Neural progenitor cell (in vitro differentiated cells): ENCODE measurements at places on chromosomes 12 and 14.
A peak's percentile ranks its signal among the peaks of the same experiment; 100 is the strongest.

- DNase-seq: no peak
Measured at GRCh38 chr14:104200106-104200505, 61.7 kb downstream of the KIF26A start.

DNA sequence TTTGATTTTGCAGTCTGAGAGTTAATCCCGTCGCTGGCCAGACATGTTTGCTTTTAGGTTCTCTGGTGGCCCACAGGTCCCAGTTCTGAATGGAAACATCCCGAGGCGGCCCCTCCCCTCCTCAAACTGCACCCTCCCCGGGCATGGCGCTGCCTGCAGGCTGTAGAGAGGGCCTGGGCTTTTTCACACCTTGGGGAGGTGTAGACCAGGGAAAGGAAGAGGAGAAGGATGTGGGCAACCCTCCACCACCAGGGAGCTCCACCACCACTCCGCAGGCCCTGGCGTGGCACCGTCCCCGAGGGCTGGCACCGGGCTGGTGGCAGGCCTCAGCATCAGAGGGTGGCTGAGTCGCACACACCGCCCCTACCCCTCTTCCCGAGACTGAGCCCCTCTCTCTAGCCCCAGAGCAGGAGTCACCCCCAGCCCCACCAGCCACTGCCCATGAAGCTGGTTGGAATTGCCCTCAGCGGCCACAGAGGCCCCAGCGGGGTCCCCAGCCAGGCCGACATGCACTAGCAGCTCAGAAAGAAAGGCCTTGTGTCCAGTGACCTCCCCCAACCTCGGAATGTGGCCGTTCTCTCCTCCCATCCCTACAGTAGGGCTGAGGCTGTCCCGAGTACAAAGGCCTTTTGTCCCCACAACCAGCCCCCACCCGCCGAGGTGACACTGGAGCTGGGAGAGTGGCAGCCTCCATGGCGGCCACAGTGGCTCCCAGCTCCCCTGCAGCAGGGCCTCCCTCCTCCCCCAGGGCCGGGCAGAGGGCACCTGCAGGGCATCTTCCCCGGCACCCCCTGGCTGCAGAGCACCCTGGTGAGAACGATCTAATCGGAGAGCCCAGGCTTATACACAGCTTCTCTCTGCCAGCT, 23.5 kb upstream of the INF2 start:
- DNase-seq: peak; percentile 95

GRCh38 chr12:66944365-66944764, 265.5 kb upstream of the GRIP1 start:
- no peak for DNase-seq

- no peak for DNase-seq
Measured at GRCh38 chr14:23101213-23101970, 3.4 kb downstream of the CIROP start.

GRCh38 chr14:66228267-66228970, 257.8 kb upstream of the CCDC196 start:
- DNase-seq: no peak

GRCh38 chr12:14957551-14958168, 3.7 kb downstream of the ARHGDIB start:
- no peak for DNase-seq

DNA sequence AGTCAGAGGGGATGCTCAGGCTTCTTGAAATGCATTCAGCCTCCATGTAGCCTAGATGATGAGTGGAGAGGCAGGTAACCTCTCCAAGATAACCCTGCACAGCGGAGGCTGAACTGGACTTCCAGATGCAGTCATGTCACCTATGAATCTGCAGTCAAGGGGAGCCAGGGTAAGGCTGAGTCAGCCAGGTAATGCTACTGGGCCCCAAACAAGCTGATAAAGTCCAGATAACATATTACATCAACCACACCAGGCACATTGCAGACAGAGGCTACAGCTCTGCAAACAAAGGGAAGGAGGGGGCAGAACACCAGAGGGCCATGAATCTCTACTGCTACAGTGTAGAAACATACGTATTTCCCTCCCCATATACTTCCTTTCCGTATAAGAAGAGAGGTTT, 14.0 kb downstream of the RNASE9 start:
- no peak for DNase-seq

GRCh38 chr14:93263416-93263815, 56.4 kb downstream of the UBR7 start:
- no peak for DNase-seq

DNA sequence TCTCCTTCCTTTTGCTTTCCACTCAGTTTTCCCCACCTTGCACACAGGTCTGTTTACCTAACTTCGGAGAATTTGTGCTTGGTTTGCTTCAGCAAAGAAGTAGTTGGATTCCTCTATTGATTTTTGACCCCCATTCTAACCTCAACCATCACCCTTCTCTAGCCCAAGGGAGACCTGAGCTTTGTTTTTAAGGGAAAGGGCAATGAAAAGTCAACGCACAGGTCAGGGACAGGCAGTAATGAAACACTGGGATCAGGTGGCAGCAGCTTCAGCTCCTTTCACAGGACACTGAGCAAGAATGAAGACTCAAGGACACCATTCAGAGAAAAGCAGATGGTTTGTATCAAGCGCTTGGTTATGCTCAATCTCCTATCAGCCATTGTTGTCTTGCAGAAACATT, 46.9 kb upstream of the KRR1 start:
- peak; percentile 2 for DNase-seq

- DNase-seq: no peak
Measured at GRCh38 chr12:80756875-80757274, 40.2 kb downstream of the MYF5 start.

- DNase-seq: peak; percentile 80
Measured at GRCh38 chr14:58151133-58152013, 640 bp downstream of the ARMH4 start.

DNA sequence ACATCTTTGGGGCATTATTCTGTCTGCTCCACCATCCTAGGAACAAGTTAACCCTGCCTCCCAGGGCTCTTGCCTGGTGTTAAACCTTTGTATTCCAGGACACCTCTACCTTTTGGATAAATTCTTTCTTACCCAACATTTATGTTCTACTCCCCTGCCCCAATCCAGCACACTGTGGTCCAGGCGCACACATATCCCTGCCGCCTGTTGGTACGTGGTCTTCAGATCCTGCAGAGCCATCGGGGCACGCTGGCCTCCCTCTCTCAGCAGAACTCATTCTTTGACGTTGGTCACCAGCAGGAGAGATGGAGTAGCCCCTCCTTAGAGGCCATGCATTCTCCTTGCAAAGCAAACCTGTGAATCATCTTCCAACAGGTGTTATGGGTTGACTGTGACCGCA, 5.1 kb upstream of the TMEM179 start:
- no peak for DNase-seq

- no peak for DNase-seq
Measured at GRCh38 chr12:2049604-2050540, 2.9 kb upstream of the CACNA1C start.

DNA sequence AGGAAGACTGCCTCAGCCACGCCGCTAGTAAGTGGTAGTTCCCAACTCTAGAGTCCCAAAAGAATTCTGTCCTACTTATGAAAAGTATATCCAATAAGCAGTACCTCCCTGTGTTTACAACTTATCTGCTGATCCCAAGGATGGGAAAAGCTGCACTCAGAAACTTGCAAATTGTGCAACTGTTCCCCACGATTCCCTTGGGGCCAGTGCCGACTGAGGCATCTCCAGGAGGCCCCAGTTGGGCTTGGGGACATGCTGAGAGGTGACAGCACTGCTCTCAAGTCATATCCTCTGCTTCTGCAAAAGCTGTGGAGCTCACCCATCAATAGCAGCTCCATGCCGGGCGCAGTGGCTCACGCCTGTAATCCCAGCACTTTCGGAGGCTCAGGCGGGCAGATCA, 23.7 kb downstream of the SPRING1 start:
- no peak for DNase-seq

GRCh38 chr14:92748259-92749016, at the start of gene LGMN:
TSS of gene LGMN (minus strand) at chr14:92748627. CDS start at chr14:92732786, 15,841 bp downstream.
- DNase-seq: peak; percentile 97

DNA sequence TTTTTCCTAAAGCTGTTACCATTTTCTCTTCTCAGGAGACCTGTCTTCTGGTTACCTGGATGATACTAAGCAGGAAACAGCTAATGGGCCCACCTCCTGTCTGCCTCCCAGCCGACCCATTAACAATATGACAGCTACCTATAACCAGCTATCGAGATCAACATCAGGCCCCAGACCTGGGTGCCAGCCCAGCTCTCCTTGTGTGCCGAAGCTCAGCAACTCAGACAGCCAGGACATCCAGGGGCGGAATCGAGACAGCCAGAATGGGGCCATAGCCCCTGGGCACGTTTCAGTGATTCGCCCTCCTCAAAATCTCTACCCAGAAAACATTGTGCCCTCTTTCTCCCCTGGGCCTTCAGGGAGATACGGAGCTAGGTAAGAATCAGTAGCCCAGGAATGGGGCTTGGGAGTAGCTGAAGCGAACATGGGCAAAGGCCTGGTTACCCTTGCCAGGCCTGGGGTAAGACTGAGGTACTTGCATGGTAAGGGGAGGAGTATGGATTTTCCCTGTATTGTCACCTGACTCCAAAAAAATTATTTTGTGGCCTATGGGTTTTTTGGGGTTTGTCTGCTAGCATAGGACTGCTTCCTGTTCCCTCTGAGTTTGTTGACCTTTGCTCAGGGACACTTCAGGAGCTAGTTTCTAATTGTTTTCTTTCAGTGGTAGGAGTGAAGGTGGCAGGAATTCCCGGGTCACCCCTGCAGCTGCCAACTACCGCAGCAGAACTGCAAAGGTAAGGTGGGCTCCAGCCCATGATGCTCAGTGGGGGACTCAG, 26.6 kb downstream of the TRAFD1 start:
- no peak for DNase-seq

GRCh38 chr12:66066137-66066928, 64.2 kb downstream of the LLPH start:
- DNase-seq: peak; percentile 38

DNA sequence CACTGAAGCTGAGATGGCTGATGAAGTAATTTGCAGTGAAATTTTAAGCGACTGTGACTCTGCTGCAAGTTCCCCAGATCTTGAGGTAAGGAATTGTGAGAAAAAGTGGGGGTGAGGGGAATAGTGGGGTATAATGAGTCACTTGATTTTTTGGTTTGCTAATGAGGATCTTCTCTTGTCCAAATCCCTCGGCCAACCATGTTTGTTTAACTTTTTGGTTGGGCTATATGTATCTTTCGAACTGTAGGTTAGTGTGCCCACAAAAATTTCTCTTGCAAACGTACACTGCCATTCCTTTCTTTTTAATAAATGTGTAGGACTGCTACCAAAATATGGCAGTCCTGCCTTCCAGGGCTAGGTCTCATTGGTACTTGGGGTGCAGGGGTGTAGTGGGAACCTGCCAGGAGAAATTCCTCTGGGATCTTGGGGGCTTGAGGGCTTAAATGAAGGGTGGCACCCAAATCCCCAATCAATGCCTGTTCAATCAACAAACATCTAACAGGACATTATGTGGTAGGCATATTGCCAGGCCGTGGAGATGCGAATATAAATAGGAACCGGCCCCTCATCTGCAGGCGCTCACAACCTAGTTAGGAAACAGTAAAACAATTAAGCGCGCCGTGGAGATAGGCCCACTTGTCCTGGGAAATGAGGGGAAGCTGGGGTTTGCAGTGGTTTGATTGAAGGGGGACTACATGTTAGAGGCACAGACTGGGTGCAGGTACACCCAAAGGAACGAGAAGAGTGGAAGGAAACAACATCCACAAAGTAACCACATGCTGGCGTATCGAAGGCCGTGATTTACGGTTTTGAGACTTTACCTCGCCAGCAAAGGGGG, 1.3 kb upstream of the PABPN1 start:
- no peak for DNase-seq

DNA sequence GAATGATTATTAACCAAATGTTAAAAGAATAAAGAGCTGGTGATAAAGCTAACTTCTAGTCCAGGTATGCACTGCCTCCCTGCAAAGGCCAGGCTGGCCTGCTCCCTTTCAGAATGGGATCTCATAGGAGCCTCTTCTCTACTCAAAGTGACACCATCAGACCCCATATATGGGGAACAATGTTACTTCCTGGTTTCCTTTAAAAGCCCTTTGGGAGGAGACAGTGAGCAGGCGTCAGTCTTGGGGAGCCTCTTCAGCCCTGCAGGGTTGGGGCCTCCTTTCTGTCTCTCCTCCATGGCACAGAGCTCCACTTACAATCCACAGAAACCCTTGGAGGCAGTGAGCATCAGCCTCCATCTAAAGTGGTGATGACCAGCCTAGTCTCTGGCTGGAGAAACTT, 17.3 kb upstream of the GPRC5A start:
- DNase-seq: no peak

DNA sequence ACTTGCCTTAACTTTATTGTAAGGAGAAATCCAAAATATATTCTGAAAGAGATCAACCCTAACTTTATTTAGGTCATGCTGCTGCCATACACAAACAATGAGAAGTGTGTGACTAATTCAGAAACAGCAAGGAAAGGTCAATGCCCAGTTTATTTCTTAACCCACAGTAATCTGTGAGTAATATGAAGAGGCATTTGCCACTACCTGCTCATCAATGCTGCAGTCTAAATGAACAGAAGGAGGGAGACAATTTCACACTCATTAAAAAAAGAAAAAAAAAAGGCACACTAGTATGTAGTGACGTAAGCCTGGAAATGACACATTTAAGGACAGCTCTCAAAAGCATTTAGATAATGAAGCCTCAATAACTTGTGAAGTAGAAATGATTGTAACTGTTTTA, 90.5 kb upstream of the FOXN3 start:
- no peak for DNase-seq

- DNase-seq: no peak
Measured at GRCh38 chr12:70854138-70854537, 66.4 kb downstream of the PTPRR start.

- no peak for DNase-seq
Measured at GRCh38 chr12:15050659-15051058, 77.8 kb downstream of the PDE6H start.

GRCh38 chr14:97695456-97695981, 898.3 kb downstream of the VRK1 start:
- DNase-seq: no peak

DNA sequence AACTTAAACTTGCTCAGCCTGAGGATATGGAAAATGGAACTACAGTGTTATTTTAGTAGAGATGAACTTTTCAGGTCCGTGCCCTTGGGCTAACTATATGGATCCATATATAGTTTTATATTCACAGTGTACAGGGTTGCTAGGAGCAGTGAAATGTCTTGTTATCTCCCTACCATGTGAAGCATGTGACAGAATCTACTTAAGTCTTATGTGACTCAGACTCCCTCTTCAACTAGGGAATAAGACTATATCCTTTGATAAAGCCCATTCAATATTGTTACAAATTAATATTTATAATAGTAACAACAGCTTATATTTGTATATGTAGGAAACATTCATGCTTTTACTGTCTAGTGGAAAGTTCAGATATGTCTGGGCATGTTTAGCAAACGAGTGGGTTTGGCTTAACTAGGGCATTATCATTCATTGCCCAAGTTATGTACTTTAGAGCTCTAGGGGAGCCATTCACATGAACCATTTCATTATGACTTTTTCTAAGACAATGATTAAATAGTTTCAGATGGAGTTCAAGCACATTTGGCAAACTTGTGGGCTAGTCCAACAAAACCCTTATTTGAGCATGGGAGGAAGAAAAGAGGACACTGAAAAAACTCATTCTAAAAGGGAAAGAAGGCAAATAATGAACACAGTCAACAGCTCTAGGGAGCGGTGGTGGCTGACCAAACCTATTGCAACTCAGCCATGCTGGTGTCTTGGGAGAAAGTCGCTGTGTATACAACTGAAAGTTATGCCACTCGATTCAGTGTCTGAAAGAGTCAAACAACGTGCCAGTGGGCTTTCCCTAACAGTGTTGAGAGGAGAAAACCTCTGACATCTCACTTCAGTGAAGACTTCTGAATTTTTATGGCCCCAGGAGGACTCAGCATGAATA, 305.9 kb upstream of the G2E3 start:
- DNase-seq: no peak
